Stimulated activated CD4-positive, alpha-beta T cell treated with anti-CD3 and anti-CD28 coated beads, Interleukin-15, amount 100 ng/mL, for 1 hour (primary cell): ENCODE measurements at places on chromosomes 13 and 19.

DNA sequence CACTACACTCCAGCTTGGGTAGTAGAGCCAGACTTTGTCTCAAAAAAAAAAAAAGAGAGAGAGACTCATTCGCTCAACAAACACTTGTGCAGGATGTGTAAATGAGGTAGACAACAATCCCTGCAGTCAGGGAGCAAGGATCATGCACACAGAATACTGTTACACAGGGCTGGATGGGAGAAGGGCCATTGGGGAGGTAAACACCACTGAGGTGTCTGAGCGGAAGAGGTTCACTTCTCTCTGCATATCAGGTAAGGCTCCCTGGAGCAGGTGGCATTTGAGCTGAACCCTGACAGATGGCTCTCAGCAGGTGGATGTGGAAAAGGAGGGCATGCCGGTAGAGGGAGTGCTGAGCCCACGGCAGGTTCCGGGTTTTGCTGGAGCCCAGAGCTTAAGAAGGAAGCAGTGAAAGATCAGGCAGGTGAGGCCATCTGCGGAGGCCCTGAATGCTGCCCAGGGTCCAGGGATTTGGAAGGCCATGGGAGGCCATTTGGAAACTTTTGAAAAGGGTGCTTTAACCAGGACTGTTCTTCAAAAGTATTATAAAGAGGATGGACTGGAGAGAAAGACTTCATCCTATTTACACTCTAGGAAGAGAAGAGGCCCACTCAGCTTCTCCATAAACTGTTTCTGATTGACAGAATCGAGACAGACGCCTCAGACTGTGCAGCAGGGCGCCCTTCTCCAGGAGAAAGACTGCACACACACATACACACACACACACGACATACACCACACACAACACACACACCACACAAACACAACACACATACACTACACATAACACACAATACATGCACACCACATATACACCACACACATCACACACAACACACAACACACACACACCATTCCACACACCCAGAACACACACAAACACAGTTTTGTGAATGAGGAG lies 199.4 kb downstream of the USP12 start:
- DNase-seq, result no peak

GRCh38 chr13:26468265-26468801 lies 89.2 kb upstream of the WASF3 start:
- DNase-seq, result no peak

DNA sequence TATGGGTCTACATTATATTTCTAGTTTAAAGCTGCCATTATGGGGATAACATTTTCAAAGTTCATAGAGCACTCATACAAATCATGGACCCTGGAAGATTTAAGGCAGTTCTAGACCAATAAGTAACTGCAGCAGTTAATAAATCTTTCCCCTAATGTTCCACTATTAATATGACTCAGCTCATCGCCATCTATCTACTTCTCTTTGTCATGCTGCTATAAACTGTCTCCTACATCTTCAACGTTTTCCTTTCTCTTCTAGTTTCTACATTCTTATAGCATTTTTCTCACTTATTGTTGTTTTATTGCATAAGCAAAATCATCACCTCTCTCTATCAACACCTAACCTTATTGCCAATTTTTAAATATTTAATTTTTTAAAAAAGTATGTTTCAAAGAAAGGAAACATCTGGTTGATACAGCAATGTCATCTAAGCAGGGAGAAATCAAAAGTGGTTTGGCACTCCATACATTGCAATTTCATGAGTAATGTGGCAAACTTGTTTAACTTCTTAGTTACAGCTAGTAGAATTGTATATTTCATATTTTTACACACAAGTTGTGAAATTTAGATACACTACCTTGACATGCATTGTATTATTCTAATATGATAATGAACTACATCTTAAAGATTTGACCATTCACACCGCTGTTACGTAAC lies 1500.4 kb upstream of the MIR17HG start:
- DNase-seq, result no peak

- peak; percentile 12 for DNase-seq
Observed at GRCh38 chr13:30870049-30870884, 35.8 kb upstream of the MEDAG start.

DNA sequence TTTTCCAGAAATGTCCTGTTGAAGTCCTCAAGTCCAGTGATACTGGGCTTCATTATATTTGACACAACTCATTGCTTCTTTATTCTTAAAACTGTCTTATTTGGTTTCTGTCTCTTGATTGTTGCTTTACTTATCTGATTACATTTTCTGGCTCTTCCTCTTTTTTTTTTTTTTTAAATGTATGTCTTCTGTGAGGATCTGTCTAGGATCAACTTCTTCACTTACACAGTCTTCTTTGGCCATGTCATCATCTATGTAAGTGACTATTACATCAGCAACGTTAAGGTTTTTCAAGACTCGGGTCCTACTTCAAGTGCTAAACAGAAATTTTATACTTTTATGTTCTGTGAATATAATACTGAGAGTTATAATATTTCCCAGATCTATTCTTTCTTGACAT lies 162.1 kb downstream of the PDS5B start:
- no peak for DNase-seq

- no peak for DNase-seq
Observed at GRCh38 chr19:9786819-9787218, 18.3 kb upstream of the ZNF846 start.

DNA sequence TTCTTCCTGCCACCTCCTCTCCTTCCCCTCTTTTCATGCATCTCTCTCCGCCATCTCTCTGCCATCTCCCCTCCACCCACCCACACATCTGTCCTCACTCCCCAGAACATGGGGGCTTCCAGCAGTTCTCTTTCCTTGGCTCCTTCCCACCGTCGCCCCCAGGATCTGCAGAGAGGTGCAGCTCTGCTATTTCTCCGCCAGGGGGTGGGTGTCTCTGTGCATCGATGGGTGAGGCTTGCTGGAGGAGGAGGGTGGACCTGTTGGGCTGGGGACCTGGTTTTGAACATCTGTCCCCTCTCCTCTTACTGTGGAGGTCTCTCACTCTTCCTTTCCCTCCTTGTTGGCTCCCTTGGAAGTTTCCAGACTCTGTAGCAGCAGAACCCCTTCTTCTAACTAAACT lies 51.7 kb downstream of the MYH14 start:
- no peak for DNase-seq

DNA sequence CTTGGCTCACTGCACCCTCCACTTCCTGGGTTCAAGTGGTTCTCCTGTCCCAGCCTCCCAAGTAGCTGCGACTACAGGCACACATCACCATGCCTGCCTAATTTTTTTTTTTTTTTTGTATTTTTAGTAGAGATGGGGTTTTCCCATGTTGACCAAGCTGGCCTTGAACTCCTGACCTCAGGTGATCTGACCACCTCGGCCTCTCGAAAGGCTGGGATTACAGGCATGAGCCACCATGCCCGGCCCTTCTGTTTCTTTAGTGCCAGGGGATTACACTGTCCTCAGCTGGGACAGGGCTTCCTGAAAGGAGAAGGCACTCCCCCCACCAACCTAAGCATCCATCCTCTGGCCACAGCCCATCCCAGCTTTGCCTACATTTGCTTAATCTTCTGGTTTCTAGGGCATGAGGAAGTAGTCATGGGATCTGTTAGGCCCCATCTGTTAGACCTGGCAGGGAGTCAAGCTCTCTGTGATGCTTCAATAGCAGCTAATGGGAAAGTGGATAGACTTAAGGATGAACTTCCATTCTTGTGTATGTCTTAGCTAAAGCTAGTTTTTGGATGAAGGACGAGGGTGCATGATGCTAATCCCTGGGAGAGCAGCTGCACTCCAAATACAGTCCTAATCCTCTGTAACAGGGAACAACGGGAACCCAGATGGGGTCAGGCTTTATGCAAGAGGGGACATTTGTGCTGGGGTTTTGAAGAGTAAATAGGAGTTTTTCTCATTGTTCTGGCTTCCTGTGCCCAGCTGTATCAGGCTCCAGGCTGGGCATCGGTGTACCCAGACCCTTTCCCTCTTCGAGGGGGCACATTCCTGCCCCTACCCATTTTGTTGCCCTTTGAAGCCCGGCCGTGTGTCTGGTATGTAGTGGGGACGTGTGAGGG lies 2.6 kb downstream of the VAV1 start:
- DNase-seq, result no peak
